NCI-H2029 (cell line): ENCODE measurements at places on chromosomes 3 and 15.

- DNase-seq: no peak
Measured at GRCh38 chr3:193801097-193801496, 208.1 kb downstream of the OPA1 start.

- no peak for DNase-seq
Measured at GRCh38 chr3:179942553-179943075, 94.1 kb downstream of the PEX5L start.

GRCh38 chr15:100336061-100336460 lies 5.7 kb downstream of the ADAMTS17 start:
- no peak for DNase-seq

DNA sequence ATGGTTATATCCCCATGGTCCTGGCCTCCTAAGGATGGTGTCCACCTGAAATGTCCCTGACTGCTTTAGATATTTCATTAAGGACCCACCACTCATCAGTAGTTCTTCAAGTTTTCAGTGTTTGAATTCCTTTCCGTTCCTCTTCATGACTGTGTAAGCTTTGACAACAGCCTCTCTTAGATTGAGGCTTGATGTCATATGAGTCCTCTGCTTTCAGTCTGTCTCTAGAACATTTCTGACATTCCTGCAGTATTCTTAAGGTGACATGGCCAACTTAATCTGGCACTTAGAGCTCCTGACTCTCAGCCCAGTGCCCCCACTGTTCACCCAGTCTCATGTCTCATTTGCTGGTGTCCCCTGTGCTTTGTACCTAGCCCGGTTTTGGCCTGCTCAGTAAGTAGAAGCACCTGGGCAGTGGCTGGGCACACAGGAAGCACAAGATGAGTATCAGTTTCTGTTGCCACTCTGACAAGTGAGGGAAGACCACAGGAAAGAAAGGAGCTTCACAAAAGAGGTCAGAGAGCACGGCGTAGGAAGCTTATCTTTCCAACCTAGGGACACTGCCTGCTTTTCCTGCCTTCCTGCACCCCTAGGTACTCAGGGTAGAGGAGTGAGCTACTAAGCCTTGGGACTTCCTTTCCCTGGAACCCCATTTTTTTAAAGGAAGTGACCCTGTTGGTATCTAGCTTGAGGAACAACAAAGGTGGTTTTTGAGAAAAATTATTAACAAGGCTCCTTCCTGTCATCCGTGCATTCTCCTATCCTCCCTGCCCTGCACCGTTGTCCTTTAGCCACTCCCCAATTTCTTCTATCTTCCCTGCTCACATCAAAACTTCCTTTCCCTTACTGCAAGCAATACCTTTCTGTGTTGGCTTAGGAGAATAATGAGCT lies 103.1 kb downstream of the KLHL25 start:
- no peak for DNase-seq

DNA sequence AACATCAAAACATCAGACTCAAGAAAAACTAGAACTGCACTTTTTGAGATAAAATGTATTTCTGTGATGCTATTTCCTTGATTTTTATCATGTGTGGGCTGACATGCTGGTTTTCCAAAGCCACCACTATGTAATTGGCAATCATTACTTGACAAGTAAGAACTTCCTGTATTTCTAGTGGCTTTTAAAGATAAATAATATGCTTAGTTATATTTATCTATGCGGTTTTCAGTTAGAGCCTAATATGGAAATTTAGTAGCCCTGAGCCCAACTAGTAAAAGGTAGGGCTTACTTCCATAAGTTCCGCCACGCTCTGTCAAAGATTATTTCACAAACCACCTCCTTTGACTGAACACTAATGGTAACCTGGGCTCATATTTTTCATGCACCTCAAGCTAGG lies 91.6 kb downstream of the PPARG start:
- DNase-seq: no peak

- DNase-seq: no peak
Measured at GRCh38 chr3:141091426-141091825, 40.3 kb downstream of the SPSB4 start.

DNA sequence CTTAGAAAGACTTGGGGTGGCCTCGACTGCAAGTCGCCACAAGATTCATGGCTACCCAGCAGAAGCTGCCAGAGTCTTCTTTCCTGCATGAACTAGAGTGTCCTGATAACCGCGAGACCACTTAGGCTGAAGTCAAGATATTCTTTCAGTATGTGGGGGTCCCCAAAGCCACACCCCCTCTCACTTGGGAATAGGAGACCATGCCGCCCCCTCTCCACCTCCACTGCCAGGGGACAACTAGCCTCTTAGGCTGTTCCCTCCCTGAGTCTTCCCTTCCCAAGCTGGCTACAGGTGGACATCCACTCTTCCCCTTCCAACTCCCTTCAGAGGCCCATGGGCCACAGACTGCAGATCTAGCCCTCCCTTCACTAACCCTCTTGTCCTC lies 1.3 kb upstream of the CCDC12 start:
- no peak for DNase-seq

GRCh38 chr3:16060358-16060852 lies 114.1 kb upstream of the GALNT15 start:
- no peak for DNase-seq

GRCh38 chr15:35934383-35935049 lies 388.6 kb upstream of the DPH6 start:
- no peak for DNase-seq

DNA sequence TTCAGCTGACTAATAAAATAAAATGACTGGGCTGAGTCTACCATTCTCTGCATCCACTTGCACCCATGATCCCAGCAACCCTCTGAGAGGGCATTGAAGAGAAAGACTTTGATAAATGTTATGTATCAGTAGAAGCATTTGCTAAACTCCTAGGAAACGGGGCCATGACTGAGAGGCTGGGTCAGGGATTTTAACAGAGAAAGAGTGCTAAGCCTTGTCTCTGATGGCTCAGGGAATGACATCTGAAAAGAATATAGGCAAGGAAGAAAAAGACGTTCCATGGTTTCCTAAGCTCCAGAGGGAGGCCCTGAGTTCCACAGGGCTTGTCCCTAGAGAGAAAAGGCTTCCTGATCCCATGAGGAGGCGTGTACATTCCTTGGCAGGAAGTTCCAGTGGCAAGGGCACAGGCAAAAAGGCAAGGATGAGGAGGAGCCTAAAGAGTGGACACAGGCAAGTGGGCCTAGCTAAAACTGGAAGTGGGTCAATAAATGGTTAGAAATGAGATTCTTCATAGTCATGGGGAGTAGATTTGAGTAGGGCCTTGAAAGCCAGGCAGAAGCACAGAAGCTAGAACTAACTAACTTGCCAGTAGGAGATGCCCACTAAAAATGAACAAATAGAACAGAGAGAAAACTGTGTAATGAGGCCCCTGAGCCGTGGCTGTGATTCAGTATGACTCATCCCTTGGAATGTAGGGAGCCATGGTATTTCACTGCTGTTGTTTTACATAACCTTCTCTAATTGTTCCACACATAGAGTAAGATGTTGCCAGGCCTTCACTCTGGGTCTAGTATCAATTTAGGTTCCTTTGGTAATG lies 44.9 kb upstream of the MANF start:
- DNase-seq: no peak

DNA sequence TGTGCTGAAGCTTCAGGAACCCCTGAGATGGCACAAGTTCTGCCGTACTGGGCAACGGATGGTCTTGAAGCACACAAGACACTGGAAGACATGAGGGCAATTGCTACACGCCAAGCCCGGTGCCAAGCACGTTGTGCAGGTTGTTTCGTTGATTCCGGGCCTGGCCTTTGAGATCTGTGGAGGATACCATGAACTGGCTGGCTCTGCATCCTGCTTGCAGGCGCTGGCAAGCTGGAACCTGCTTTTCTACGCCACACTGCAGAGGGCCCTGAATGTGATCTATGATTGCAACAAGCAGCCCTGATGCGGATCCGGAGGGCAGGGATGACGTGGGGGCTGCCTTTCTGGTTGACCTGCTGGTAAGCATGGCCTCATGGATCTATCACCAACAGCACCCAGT lies 262.5 kb upstream of the ATP10A start:
- no peak for DNase-seq

DNA sequence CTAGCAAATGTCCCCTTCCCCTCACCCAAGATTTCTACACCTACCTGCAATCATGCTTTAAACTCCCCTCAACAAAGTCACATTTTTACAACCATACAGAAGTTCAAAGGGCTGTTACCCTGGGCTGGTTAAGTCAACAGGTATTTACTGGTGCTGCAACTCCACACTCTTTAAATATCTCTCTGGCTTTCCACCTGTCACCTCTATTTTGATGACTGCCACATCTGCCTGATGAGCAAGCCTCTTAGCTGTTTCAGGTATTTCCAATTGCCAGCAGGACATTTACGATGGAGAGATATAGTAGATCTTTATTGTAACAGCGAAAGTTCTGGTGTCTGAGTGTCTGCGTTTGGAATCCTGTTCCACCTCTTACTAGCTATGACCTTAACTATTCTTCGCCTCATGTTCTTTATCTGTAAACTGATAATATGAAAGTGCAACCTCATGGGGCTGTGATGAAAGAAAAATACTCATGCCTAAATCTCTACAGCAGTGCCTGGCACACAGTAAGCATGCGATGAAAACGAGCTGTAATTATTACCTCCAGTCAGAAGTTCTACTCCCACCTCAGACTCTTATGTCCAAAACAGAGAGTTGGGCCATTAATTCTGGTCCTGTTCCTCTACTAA lies 44.2 kb upstream of the TPM1 start:
- no peak for DNase-seq

DNA sequence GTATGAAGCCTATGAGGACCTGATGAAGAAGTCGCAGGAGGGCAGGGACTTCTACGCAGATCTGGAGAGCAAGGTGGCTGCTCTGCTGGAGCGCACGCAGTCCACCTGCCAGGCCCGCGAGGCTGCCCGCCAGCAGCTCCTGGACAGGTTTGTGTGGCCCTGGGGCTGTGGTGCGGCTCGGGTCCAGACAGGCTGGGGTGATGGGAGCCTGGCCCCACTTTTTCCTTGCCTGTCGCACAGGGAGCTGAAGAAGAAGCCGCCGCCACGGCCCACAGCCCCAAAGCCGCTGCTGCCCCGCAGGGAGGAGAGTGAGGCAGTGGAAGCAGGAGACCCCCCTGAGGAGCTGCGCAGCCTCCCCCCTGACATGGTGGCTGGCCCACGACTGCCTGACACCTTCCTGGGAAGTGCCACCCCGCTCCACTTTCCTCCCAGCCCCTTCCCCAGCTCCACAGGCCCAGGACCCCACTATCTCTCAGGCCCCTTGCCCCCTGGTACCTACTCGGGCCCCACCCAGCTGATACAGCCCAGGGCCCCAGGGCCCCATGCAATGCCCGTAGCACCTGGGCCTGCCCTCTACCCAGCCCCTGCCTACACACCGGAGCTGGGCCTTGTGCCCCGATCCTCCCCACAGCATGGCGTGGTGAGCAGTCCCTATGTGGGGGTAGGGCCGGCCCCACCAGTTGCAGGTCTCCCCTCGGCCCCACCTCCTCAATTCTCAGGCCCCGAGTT lies 29.0 kb downstream of the PTPN23 start:
- no peak for DNase-seq

- DNase-seq: no peak
Measured at GRCh38 chr3:46571684-46572083, 5.6 kb upstream of the LRRC2 start.

DNA sequence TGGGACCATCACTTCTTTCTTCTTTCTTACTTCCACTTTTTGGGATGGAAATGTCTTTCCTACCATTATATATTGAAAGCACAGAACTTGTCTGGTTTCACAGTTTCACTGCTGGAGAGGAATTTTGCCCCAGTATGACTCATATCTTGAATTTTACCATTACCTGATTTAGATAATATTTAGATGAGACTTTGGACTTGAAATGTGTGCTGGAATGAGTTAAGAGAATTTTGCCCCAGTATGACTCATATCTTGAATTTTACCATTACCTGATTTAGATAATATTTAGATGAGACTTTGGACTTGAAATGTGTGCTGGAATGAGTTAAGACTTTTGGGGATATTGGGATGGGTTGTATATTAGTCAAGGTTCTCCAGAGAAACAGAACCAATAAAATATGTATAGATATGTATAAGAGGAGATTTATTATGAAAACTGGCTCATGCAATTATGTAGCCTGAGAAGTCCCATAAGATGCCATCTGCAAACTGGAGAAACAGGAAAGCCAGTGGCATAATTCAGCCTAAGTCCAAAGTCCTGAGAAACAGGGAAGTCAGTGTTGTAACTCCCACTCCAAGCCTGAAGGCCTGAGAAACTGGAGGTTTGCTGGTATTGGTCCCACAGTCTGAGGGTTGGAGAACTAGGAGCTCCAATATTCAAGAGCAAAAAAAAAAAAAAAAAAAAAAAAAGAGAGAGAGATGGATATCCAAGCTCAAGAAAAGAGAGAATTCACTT lies 1029.2 kb downstream of the EPHA3 start:
- DNase-seq: no peak

DNA sequence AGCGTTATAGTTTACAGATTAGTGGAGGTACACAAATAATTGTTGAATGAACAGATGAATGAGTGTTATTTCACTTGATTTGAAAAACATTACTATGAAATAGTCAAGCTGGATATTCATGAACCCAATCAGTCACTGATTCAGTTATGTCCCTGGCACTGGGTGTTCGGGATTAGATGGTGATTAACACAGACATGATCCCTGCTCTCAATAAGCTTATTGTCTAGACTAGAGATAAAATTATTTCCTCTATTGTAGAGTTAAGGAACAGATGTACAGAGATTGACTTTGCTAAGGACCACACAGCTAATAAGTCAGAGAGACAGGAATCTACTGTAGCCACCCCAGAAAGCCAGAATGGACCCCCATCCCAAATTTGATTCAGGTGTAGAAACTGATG lies 963 bp downstream of the GRAMD1C start:
- no peak for DNase-seq

DNA sequence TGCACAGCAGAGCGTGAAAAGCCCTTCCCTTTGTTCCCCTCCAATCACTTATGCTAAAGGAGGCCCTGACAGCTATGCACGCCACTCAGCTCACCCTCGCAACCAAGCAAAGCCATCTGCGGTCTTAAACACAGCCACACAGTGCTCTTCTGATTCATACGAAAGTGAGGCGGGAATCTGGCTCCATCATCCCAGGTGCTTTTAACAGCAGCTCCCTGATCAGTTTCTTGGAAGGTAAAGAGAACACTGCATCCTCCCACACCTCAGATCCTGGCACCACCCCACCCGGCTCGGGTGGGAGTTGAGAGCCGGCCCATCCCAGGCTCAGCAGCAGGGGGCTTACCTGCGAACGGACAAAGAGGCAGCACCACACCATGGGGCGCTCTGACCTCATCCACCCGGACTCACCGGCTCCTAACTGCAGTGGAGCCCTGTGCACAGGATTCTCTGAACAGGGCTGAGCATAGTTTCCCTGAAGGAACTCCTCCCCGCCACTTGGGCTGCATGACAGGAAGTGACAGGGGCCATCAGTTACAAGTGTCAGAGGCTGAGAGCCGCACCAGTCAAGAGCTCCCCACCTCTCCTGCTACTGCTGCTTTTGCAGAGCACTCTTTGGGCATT lies 114.3 kb upstream of the ARHGEF3 start:
- DNase-seq: no peak

- DNase-seq: no peak
Measured at GRCh38 chr15:40918799-40919392, 10.2 kb upstream of the DLL4 start.

- no peak for DNase-seq
Measured at GRCh38 chr3:121948641-121949040, 54.4 kb downstream of the SLC15A2 start.

- no peak for DNase-seq
Measured at GRCh38 chr3:35745351-35745750, 106.0 kb downstream of the ARPP21 start.

GRCh38 chr3:45944830-45945620 lies 1.8 kb downstream of the CXCR6 start:
- DNase-seq: no peak

- peak; percentile 76 for DNase-seq
Measured at GRCh38 chr3:127074900-127075360, 92.0 kb downstream of the PLXNA1 start.
